Frontal cortex (tissue), 4 donors: ENCODE measurements at places on chromosomes 5 and 9.

DNA sequence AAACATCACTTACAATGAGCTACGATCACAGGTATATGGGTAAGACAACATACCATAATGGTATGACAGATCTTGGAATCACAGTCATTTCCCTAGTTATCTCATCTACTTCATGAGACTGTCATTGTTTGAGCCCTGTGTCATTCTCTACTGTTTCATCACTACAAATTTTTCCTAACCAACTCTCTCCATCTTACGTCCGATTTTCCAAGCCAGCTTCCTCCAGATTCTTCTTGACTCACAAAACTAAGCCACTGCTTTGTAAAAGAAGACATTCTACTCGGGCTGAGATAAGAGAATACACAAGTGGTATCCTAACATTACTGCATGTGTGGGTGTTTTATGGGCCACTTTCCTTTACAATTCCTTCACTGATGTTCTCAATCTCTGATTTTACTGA, 49.6 kb downstream of the SERINC5 start:
- no peak for DNase-seq

DNA sequence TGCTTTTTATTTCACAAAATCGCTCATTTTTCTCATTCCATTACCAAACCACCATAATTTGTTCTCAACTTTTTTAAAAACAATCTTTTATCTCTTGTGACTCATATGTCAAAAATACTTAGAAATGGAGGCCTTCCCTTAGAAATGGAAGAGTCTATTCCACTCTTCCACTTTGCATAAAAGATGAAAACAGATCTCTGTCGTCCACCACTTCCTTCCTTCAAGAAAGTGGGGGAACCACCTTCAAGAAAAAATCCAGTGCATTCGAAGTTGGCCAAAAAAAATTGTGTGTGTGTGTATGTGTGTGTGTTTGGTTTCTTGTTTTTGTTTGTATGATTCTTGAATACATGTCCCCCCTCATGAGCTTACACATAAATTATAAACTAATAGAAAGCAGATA, 628.8 kb upstream of the DMAC1 start:
- no peak for DNase-seq

DNA sequence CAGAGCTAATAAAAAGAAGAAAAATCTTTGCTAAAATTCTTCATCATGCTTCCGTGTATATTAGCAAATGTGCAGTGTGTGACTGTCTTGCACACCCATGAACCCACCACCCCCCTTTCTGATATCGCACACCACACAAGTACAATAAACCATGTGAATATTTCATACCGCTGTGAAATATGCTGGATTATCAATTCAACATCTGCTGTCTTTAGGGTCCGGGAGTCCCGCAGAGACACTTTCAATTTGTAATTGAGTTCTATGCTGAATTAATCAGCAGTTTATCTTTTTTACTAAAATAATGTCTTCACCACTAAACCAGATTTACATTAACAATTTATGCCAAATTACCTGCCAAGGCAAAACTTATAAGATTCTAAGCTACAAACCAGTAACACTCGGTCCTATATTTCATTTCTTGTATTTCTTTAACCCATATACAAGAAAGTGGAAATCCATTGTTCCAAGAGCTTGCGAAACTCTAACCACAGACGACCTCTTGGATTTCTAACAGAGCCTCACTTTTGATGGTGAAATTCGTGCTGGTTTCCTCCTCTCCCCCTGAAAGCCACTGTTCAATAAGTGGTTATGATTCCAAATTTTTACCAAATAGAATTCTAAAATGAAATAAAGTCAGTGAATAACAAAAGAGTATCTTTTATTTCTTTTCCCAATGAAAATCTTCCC, 44.2 kb downstream of the PSMB7 start:
- no peak for DNase-seq

- no peak for DNase-seq
Observed at GRCh38 chr9:127714951-127715469, 453 bp downstream of the PTRH1 start.
